ENCODE measurements at places on chromosomes 3 and 15. TPM values are rescaled to one million over a fixed set of nuclear protein-coding genes. Genes with fewer than 3 reads are reported as not detected.

The RHCG gene
- not detected for total RNA-seq

The BNIP2 gene
- total RNA-seq, result 58.1 TPM

The CLDN16 gene
- not detected for total RNA-seq

The CCR9 gene
- total RNA-seq, result not detected

The ALDH1L1 gene
- total RNA-seq, result 0.51 TPM

The PPP1R14D gene
- not detected for total RNA-seq

The MKRN2 gene
- total RNA-seq, result 36.2 TPM

Measured in chondrocyte (in vitro differentiated cells).